ENCODE measurements at places on chromosomes 1 and 21.

- no peak for DNase-seq
These were observed 193.0 kb downstream of the ZC3H11B start for GRCh38 chr1:219419860-219420259.

GRCh38 chr21:26565546-26565945, 7.5 kb downstream of the CYYR1 start:
- DNase-seq: no peak

DNA sequence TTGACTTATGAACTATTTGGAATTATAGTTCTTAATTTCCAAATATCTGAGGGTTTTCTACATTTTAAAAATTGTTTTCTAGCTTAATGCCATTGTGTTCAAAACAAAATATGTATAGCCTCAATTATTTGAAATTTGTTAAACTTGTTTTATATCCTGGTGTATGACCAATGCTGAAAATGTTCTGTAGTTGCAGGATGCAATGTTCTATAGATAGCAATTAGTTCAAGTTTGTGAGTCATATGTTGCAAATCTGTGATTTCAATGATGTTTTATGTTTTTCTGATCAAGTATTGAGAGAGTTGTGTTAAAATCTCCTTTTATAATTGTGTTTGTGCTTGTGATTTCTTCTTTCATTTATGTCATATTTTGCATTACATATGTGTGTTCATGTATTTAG, 517.5 kb downstream of the ADGRL2 start:
- no peak for DNase-seq

DNA sequence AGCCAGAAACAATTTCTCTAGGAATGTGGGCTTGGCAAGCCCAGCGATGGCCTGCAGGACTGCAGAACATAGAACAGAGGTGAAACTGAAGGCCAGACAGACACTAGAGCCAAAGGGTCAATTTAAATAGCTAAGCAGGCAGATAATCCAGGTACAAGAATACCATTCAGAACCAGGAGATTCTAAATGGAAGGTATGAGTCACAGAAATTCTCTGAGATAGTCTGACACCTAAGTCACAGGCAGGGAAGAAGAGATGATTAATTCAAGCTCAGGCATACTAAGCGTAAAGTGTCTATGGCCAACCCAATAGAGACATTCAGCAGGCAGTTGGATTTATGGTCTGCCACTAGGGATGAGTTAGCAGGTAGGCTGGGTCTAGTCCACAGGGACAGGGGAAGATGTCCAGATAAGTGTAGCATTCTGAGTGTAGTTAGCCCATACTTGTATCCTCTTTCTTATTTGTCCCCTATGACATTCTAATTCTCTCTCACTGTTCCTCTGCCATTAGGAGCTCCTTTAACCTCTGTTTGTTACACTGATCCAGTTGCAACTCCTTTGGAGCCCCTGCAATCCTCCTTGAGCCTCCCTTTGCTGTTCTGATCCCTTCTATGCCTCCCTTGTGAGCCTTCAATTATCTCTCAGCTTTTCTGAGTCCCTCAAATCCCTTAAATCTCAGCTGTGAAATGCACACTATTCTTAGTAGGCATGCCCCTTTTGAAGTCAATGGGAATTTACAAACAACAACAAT, 383.8 kb downstream of the LMO4 start:
- no peak for DNase-seq

All from stimulated activated CD4-positive, alpha-beta T cell treated with anti-CD3 and anti-CD28 coated beads, Interleukin-12 subunit alpha, Interleukin-12 subunit beta, amount 100 ng/mL, for 24 hours (primary cell).